ENCODE measurements at places on chromosomes 7 and 10.

GRCh38 chr10:98457721-98458120 lies 11.0 kb upstream of the HPS1 start:
- no peak overlapping the region for H3K27ac ChIP-seq
- no peak for DNase-seq
- H3K36me3 ChIP-seq, result no peaks in the 10 kb centered on the region
- peaks cover 19% of the 10 kb centered on the region for H3K27me3 ChIP-seq
- peaks cover 28% of the 10 kb centered on the region for H3K4me1 ChIP-seq

- H3K4me3 ChIP-seq, result no peak overlapping the region
- no peak for DNase-seq
- H3K27me3 ChIP-seq, result no peaks in the 10 kb centered on the region
- no peaks in the 10 kb centered on the region for H3K36me3 ChIP-seq
- H3K27ac ChIP-seq, result no peak overlapping the region
These were observed 21.0 kb downstream of the KIAA1217 start for GRCh38 chr10:24229909-24230308.

DNA sequence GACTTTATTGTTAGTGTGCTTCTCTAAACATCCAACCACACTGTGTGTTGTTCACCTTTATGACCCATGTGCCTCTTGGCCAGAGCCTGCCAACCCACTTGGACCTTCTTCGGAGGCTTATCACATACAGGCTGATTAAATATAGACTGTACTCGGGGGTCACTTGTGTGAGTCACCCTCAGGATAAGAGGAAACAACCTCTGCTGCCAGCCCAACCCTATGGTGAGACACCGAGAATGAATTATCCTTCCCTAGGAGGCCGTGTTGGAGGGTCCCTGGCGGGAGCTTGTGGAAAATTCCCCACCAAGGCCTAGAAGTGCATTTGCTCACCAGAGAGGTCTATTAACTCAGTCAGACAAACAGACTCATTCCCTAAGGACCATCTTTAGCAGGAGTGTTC lies 63.0 kb downstream of the FAS start:
- H3K36me3 ChIP-seq, result no peaks in the 10 kb centered on the region
- H3K4me3 ChIP-seq, result no peak overlapping the region
- no peak for DNase-seq
- no peak overlapping the region for H3K27ac ChIP-seq

GRCh38 chr10:102065561-102066398 lies 631 bp downstream of the HPS6 start:
- H3K27me3 ChIP-seq, result peaks cover 14% of the 10 kb centered on the region
- no peaks in the 10 kb centered on the region for H3K36me3 ChIP-seq
- H3K27ac ChIP-seq, result no peak overlapping the region

GRCh38 chr10:14050598-14050997 lies 280.1 kb downstream of the FRMD4A start:
- H3K27ac ChIP-seq, result no peak overlapping the region
- H3K4me1 ChIP-seq, result no peaks in the 10 kb centered on the region
- no peak overlapping the region for H3K4me3 ChIP-seq
